Stimulated activated CD4-positive, alpha-beta T cell treated with anti-CD3 and anti-CD28 coated beads, Interleukin-15, amount 100 ng/mL, for 1 hour (primary cell): ENCODE measurements at places on chromosomes 5 and 9.
A peak's percentile ranks its signal among the peaks of the same experiment; 100 is the strongest.

GRCh38 chr9:17488662-17489061 is 90.2 kb upstream of the SH3GL2 start:
- DNase-seq: no peak

- DNase-seq: no peak
These were observed 34.2 kb upstream of the MYOT start for GRCh38 chr5:137833463-137833862.

DNA sequence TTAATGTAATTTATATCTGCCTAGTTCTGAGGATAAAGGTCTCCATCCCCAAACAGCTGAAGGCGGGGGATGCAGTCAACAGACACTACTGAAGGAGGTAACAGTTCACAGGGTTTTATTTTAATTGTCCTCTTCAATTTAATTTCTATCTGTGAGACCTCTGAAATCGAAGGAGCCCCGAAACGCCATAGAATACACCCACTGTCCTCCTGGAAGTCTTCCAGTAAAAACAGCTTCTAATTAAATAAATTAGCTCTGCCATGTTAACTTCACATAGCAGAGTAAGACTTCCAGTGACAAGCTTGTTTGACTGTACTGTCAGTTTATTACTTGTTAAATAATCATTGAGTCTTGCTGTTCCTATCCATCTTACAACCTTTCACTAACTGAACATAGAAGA is 193.5 kb downstream of the SEC61B start:
- no peak for DNase-seq

- no peak for DNase-seq
These were observed 81.9 kb upstream of the ARRDC3 start for GRCh38 chr5:91464886-91465646.

GRCh38 chr9:89388084-89388867 is 70.0 kb downstream of the SECISBP2 start:
- no peak for DNase-seq

GRCh38 chr9:114397219-114397847 is 9.6 kb upstream of the AKNA start:
- DNase-seq: no peak

DNA sequence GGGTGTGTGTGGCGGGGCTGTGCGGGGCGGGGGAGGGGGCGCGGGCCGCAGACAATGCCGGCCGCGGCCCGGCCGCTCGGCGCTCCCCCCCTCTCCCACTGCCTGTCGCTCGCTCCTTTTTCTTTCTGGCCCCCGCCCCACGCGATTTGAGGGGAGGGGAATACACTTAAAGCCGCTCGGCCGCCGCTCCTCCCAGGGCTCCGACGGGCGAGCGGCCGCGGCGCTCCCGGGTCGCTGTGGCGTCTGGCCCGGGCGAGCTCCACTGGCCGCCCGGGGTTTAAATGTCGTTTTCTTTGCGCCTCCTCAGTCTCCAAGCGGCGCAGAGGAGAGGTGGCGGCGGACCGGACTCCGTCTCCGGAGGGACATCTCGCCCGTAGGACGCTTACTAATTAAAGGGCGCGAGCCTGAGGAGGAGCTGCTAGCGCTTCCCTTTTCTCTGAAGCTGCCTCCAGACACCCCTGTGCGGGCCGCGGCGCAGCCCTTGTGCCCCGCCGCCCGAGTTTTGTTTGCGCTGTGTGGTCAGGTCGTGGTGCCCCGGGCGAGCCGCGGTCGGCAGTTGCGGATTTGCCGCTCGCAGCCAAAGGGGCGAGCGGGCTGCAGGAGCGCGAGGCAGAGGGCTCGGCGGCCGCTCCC is 1.4 kb downstream of the ZSWIM6 start:
- peak; percentile 5 for DNase-seq

GRCh38 chr5:110718311-110718710 is 8.2 kb downstream of the TMEM232 start:
- no peak for DNase-seq

DNA sequence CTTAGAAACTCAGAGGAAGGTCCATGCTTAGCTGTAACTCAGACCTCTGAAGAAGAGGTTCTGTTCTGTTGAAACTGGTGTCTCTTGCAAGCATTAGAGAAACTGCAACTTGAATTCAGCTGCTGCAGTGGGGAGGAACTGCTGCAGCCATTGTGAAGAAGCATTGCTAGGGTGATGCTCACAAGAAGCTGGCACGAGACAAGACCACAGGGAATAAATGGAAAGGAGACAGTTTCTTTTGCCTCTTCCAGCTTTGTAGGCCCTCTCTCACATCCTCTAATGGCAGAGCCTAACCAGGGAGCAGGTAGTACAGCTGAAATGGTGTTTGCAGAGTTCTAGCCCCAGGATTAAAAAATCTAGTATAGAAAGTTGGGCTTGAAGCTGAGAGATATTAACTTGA is 148.0 kb upstream of the DMAC1 start:
- no peak for DNase-seq

- DNase-seq: no peak
These were observed 7.3 kb downstream of the BRD3 start for GRCh38 chr9:134060546-134060945.

DNA sequence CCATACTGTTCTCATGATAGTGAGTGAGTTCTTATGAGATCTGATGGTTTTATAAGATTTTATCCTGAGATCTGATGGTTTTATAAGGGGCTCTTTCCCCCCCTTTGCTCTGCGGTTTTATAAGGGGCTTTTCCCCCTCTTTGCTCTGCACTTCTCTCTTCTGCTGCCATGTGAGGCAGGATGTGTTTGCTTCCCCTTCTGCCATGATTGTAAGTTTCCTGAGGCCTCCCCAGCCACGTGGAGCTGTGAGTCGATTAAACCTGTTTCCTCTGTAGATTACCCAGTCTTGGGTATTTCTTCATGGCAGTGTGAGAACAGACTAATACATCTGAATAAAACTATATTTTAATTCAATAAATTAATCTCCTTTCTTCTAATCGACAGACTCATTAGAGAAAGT is 64.9 kb upstream of the ZSWIM6 start:
- DNase-seq: no peak

GRCh38 chr9:114225561-114226212 is 70.3 kb downstream of the COL27A1 start:
- no peak for DNase-seq

GRCh38 chr5:134798468-134798867 is 39.9 kb downstream of the DDX46 start:
- DNase-seq: no peak

GRCh38 chr5:142073362-142073988 is 35.1 kb upstream of the NDFIP1 start:
- no peak for DNase-seq

DNA sequence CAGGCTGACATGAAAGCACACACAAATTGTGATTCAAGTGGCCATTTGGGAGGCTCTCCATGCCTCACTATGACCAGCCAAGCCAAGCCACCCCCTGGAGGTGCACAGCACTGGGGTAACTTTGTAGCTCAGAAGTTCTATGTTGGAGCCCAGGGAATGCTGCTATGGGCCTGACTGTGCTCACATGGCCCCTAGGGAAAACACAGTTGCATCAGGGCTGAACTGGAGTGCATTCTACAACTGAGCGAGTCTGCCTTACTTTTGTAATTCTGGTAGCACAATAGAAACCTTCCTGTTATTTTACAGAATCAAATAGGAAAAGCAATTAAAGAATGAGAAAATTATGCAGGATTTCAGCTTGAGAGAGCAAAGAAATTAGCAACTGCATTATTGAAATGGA is 455.5 kb upstream of the TRPC7 start:
- no peak for DNase-seq

DNA sequence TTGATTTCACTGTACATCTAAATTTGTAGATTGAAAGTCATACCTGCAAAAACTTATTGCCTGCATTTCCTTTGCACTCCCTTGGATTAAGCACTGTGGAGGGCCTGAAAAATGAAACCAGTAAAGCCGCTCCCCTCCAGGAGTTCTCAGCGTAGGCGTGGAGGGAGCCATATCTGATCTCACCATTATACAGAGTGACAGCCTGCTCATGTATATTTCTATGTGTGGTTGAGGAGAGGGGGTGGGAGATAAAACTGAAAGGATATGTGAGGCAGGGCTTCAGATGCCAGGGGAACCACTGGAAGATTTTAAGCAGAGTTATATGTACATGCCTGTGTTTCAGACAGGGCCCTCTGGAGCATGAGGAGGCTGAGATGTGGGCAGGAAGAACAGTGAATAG is 303.0 kb downstream of the MSX2 start:
- no peak for DNase-seq

DNA sequence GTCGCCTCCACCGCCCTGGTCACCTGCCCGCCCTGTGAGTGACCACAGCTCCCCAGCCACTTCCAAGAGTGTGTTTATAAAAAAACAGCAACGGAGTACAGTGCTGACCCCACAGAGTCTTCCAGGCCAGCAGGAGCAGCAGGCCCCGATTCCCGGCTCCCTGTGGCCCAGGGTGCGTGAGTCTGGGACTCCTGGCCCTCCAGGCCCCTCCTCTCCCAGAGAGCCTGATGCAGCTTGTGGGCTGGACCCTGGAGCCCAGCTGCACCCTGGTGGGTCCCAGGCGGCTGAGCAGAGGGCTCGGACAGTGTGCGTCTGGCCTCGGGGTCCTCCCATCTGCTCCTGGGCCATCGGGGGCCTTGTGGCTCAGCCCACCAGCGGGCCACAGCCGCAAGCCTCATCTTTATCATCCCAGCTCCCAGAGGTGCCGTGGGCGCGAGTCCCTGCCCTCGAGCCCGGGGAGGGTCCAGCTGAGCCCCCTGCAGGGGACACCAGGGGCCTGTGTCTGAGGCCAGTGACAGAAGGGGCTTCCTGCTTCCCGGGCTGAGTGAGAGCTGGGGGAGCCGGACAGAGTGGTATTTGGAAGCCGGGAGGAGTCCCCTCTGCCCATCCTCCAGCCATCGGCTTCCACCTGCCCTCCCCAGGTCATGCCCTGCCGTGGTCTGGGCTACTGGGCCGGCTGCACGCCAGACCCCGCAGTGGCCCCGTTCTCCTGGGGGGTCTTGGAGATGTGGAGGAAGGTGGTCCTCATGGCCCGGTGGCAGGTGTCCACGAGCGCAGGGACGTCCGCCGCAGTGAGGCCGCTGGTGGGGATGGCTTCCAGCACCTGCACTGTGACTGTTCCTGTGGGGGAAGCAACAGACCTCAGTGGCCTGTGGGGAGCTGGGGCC is 10.6 kb downstream of the EGFL7 start:
- DNase-seq: no peak

DNA sequence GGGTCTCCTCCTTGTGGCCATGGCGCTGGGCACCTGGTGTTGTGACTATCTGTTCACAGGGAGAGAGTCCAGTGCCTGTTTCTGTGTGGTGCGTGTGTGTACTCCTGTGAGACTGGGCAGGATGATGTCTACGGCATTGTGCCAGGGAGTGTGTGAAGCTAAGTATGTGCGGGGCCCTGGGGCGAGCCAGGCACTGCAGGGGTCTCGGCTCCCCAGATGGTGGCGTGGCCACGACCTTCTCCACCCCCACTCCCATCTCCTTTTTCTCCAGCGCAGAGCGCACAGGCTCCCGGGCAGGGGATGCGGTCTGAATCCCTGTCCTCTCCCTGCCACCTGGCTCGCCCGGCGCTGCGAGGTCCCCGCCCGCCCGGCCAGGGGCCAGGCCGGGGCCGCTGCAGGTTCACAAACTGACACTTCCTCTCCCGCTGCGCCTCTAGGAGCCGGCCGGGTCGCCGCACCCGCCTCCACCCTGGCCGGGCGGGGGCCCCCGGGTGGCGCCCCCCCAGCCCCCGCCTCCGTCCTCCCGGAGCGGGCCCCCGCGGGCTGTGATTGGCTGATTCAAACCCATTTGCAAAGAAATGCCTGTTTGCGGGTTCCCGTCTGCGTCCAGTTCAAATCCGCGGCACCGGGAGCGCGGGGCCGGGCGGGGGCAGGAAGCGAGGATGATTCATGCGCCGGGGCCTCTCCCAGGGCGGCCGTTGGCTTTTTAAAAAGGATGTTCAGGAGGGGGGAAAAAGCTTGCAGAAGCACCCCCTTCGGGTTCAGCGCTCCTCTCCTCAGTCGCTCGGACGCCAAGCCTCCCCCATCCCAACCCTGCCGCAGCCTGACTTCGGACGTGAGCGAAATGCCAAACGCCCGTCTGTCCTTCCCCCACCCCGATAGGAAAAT is 790 bp downstream of the PHF19 start:
- DNase-seq: peak; percentile 62

DNA sequence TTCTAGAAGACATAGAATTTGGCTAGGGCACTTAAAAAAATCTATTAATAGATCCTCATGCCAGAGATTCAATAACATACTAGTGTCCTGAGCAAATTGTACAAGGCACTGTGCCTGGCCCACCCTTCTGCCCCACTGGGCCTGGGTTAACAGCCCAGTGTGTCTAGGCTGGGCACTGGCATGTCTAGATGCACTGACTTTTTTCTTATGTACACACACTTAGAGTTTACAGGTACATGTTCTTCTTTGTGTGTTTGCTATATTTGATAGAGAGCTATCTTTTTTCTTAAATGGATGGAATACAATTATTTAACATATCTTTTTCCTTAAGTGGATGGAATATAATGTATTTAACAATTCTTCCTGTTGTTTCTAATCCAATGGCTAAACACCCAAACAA is 241.5 kb downstream of the AUH start:
- no peak for DNase-seq

DNA sequence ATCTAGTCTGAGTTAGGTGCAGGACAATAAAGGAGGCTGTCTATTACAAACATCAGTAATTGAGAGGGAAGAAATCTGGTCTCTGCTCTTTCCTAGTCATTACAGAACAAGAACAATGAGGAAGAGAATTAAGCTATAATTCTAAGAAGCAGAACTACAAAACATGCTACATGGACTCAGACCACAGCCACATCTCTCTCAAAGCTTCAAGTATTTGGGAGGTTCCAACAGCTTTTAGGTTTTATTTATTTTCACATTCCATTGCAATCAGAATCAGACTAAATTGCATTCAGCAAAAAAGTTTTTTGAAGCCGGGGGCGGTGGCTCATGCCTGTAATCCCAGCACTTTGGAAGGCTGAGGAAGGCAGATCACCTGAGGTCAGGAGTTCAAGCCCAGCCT is 1.1 kb upstream of the GRPEL2 start:
- no peak for DNase-seq

DNA sequence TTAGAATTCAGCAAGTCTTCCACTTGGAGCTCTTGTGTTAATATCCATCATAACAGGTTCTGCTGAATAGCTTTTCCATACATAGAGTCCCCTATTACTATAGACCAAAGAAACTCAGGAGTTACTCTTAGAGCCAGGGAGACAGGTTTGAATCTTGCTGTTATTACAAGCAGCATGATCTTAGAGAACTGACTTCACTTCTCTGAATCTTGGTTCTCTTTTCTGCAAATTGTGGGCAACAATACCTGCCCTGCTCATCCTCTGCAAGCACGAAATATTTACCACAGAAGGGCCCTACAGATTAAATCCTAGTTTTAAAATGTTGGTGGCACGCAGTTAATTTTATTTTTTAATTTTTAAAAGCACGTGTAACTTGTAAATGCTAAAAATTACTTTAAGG is 111.7 kb downstream of the TLR4 start:
- DNase-seq: no peak

DNA sequence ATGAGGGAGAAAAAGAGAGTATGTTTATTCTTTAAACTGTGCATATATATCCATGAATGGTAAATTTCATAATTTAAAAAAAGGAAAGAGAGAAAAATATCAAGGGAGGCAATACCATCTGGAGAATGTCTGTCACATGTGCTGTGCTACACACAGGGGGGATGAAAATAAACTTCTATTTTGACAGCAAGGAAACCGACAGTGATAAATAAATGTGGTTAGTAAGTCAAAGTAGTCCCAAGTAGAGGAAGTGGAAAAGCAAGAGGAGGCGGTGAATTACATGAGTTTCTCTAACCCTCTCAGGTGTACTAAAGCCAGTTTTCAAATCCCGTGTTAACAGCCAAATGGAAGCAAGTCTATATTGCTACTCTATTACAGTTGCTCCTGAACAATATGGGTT is 83.3 kb downstream of the ICE1 start:
- no peak for DNase-seq

- no peak for DNase-seq
These were observed 28.1 kb upstream of the AIF1L start for GRCh38 chr9:131068076-131068816.
